Muscle of arm (tissue), 14 donors: ENCODE measurements at places on chromosomes 5 and 9. TPM values are rescaled to one million over a fixed set of nuclear protein-coding genes. Genes with fewer than 3 reads are reported as not detected.

Gene CYLC2
- polyA plus RNA-seq = not detected

DNA sequence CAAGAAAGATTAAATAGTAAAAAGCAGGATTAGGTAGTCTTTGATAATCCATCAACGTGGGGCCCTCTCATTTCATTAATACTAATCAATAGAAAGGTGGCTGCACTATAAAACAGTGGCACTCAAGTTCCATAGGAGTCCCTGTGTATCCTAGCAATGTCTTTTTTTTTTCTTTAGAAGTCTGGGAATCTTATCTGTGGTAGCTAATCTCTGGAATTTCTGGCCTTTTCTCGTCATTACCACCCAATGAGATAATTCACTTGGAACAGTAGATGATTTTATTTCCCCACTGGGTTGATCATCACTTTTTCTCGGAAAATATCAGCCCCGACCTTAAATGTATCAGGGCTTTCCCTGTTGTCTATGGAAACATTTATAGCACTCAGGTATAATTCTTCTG lies 86.8 kb upstream of the CDH6 start:
- DNase-seq = no peak

GRCh38 chr5:89300426-89300970 lies 417.5 kb upstream of the MEF2C start:
- DNase-seq = no peak

- no peak for DNase-seq
These were observed 147.2 kb downstream of the PCSK1 start for GRCh38 chr5:96285823-96286222.

DNA sequence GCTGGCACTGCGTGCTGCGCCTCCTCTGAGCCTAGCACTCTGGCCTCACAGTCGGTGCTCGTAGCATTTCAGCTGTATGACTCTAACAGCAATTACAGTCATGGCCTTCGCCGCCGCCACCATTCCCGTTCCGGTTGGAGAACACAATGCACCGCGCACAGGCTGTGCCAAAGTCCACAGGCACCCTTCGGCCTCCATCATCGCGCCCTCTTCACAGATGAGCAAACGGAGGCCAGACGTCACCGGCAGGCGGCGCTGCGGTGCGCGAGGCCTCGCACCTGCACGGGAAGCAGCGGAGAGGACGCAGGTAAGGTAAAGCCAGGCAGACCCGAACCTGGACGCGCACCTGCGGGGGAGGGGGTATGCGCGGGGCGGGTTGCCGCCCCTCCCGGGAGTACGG lies 128.9 kb downstream of the BARX1 start:
- no peak for DNase-seq

DNA sequence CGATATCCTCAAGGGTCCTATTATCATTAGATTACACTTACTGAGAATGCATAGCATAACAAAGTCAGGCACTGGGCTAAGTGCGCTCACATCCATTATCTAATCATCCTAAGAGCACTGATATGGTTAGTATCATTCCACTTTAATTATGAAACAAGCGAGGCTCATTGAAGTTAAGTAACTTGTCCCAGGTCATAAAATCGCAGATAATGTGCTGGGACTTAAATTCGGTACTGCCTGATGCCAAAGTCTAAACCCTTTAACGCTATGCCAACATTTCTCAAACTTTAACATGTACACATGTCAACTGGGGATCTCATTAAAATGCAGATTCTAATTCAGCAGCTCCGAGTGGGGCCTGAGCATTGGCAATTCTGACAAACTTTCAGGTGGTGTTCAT lies 204.7 kb downstream of the PTTG1 start:
- DNase-seq = no peak

GRCh38 chr5:35561396-35561795 lies 56.3 kb upstream of the SPEF2 start:
- DNase-seq = no peak

GRCh38 chr5:84433461-84433860 lies 48.8 kb upstream of the EDIL3 start:
- DNase-seq = no peak

Gene UGT3A1
- polyA plus RNA-seq = 39.9 TPM

Gene LOX
- polyA plus RNA-seq = 64.1 TPM

- peak; percentile 7 for DNase-seq
These were observed 510.9 kb upstream of the ZNF608 start for GRCh38 chr5:125257057-125257972.

- DNase-seq = no peak
These were observed 131.4 kb upstream of the TRIM32 start for GRCh38 chr9:116555556-116556155.

DNA sequence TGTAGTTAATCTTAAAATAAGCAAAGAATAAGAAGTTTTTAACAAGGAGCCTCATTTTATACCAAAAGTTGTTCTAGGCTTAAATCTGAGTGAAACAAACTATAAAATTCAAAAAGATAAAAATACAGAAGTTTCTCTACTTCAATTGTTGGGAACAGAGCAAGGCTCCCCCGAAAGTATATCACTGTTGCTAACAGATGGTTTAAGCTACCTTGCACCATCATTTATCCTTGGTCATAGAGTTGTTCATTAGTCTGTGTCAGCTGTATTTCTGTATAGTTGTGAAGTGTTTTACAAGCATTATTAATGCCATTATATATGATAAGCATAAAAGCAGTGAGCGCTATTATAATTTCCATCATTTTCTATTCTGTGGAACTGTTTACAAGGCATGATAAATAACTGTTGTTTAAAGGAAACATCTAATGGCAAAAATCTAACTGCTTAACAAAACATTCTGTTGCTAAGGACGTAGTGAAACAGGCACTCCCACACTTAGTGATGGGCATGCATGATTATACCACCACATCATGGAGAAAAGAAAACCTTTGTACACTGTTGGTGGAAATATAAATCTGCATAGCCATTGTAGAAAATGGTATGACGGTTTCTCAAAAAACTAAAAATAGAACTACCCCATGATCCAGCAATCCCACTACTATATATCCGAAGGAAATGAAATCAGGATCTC lies 23.3 kb upstream of the ACO1 start:
- DNase-seq = no peak

DNA sequence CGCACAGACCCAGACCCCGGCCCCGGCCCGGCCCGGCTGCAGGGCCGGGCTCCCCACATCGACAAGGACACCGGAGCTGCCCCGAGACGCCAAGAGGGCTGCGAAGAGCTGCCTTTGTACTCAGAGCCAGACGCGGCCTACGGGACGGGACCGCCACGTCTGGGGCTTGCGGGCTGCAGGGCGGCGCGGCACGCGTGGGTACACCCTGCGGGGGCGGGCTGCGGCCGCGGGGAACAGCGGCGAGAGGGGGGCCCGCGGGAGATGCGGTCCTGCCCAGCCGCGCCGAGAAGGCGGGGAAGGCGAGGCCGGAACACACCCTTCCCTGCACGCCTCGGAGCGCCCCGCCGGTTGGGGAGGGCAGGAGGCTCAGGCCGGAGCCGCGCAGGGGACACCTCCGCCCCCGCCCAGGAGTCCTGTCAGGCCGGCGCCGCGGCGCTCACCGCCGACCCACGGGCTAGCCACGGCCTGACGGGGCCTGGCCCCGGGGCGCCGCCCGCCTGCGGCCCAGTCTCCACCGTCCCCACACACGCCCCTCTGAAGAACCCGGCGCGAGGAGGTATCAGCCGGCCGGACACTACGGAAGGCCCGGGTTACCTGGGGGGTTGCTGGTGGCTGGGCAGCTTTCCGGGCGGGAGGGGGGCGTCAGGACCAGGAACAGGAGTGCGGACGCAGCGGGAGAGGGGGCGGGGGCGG lies 478 bp downstream of the RAB14 start:
- DNase-seq = no peak

Gene GNA14
- 3.0 TPM for polyA plus RNA-seq

DNA sequence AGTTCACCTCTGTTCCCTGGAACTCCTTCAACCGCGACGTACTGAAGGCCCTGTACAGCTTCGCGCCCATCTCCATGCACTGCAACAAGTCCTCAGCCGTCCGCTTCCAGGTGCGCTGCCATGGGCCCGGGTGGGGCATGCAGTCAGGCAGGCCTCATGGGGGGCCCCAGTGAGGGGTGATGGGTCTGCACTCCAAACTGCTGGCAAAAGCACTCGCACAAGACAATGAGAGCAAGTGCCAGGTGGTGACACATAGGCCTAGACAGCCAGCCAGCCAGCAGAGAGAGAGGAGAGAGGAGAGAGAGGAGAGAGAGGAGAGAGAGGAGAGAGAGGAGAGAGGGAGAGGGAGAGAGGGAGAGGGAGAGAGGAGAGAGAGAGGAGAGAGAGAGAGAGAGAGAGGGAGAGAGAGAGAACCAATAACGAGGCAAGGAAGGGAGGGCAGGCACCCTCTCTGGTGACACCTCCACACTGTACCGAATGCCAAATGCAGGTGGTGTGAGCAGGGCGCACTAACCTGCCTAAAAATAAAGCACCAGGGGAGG lies 21.0 kb downstream of the DBH start:
- no peak for DNase-seq

- DNase-seq = no peak
These were observed 6.4 kb upstream of the ATOX1 start for GRCh38 chr5:151764801-151765200.

DNA sequence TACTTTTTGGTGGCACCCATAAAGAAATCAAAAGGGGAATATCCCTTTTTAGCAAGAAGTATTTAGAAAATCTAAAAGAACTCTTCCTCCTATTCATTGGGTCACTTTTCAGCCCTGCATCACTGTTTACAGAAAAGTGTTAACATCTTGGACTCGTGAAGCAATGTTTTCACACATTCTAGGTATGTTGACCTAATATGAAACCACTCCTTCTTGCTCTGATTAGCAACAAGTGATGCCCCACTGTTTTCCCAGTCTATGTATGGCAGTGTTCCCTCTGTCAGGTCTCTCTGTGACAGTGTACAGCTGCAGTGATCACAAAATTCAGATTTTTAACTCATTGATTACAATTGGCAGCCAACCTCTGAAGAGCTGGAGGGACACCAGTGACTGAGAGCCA lies 148.2 kb upstream of the SLC12A2 start:
- no peak for DNase-seq

Gene LRSAM1
- 13.4 TPM for polyA plus RNA-seq

- no peak for DNase-seq
These were observed 257.7 kb downstream of the EPB41L4A start for GRCh38 chr5:112161392-112161748.

Gene BSPRY
- polyA plus RNA-seq = 0.39 TPM
